ENCODE measurements at places on chromosomes 1 and 21.

DNA sequence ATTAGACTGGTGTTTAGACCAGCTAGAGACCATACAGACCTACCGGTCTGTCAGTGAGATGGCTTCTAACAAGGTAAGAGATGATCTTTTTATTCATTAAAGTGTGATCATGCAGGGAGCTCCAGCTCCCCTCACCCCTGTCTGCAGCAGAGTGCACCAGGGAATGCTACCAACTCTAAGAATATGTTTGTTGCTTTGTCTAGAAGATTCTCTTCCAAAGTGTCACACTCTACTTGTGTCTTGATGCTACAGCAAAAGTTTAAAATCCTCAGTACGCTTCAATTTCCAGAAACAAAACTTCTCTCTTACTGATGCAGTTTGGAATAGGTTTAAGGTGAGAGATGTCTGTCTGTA lies 201.4 kb upstream of the SGIP1 start:
- no peak for ATAC-seq

- no peak for ATAC-seq
Observed at GRCh38 chr1:239457491-239458143, 71.2 kb downstream of the CHRM3 start.

DNA sequence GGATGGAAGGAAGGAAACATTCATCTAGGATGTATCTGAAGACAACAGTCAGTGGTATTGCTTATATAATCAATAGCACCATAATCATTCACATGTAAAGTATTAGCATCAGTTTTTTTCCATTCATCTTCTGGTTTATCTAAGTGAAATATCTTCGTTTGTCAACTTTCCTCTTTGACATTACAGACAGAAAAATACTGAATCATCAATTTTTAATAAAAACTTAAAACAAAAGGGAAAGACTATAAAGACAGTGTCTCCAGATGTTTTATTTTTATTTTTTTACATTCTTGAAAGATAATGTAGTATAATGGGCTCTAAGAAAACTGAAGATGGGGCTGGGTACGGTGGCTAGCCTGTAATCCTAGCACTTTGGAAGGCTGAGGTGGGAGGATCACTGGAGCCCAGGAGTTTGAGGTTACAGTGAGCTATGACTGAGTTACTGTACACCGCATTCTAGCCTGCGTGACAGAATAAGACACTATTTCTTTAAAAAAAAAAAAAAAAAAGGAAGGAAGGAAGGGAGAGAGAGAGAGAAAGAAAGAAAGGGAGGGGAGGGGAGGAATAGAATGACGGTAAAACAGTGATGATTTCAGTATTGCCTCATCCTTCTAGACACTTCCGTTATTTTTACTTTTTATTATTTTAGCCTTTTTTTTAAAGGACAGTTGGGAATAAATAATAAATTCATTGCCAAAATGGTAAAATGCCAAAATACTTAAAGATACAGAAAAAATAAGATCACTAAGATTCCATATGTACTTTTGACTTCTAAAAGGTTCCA lies 89.5 kb downstream of the NRIP1 start:
- ATAC-seq, result no peak

DNA sequence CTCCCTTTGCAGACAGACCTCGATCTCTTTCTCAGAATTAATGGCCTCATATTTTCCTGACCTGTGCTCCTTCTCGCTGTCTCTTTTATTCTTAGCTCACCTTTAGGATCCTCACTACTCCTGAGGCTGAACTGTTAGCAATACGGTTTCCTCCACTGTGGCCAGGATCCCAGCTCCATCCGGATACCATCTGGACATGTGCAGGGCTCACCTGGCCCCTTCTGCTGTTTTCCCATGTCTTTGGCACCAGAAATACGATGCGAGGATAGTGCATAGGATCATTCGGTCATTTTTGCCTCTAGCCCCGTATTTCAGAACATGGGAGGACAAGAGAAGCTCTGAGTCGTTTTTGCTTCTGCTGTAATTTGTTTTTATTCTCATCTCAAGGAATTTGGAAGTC lies 108.5 kb upstream of the KIF26B start:
- no peak for ATAC-seq

- no peak for ATAC-seq
Observed at GRCh38 chr1:150269451-150269850, 635 bp upstream of the APH1A start.

DNA sequence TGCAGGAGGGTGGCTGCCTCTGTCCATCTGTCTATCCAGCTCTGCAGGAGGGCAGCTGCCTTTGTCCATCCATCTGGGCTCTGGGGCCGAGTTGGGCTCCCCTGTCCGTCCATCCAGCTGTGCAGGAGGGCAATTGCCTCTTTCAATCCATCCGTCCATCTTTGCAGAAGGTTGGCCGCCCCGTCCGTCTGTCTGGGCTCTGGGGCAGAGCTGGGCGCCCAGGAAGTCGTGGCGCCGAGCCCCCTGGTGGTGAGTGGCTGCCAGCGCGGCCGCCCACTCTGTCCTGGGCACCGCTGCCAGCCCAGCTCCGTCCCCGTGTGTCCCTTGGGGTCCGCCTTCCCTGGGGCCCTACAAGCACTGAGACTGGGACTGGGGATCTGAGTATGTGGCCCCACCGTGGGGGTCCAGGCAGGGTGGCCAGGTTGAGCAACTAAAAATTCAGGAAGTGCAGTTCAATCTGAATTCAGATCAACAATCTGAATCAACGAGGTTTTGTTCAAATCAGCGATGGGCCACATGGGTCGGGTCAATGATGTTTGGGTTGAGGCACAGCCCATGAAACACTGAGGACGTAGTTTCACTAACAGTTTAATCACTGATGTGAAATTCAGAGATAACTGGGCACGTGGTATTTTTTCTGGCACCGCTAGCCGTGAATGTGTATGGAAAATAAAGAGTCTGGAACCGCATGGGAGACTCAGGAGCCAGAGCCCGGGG lies 99.1 kb upstream of the ACTRT2 start:
- peak; percentile 52 for ATAC-seq

- no peak for ATAC-seq
Observed at GRCh38 chr1:9451081-9451480, 88.2 kb upstream of the SLC25A33 start.

DNA sequence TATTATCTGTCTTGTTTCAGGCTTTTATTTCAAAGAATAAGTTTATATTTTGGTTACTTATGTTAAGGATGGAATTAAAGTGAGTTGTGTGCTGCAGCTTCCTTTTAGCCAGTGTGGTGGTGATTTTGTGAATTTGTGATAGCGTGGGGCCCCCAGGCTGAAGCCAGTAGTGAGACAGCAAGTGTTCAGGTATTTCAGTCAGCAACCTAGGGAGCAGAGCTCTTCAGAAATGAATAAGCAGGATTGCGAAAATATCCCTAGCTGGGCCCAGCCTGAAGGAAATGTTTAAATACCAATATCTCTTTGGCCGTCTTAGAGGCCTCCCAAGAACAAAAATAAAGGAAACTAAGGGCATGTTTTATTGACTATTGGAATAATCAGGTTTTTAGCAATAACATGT lies 150.8 kb upstream of the C1orf105 start:
- ATAC-seq, result no peak

GRCh38 chr1:151146072-151146411 lies 389 bp downstream of the SEMA6C start:
- peak; percentile 14 for ATAC-seq

Data from stimulated activated memory B cell treated with anti-CD40 and anti-IgM and Interleukin-4, amounts not matched to agents 10 μg/mL and 1 μg/mL and 100 μg/mL, for 72 hours (primary cell).